NCI-H526 treated with DMSO at 0.1 percent for 48 hours (cell line): ENCODE measurements at places on chromosomes 7 and 10.
A peak's percentile ranks its signal among the peaks of the same experiment; 100 is the strongest.

GRCh38 chr7:12712236-12712635, 24.8 kb downstream of the ARL4A start:
- no peak for DNase-seq

DNA sequence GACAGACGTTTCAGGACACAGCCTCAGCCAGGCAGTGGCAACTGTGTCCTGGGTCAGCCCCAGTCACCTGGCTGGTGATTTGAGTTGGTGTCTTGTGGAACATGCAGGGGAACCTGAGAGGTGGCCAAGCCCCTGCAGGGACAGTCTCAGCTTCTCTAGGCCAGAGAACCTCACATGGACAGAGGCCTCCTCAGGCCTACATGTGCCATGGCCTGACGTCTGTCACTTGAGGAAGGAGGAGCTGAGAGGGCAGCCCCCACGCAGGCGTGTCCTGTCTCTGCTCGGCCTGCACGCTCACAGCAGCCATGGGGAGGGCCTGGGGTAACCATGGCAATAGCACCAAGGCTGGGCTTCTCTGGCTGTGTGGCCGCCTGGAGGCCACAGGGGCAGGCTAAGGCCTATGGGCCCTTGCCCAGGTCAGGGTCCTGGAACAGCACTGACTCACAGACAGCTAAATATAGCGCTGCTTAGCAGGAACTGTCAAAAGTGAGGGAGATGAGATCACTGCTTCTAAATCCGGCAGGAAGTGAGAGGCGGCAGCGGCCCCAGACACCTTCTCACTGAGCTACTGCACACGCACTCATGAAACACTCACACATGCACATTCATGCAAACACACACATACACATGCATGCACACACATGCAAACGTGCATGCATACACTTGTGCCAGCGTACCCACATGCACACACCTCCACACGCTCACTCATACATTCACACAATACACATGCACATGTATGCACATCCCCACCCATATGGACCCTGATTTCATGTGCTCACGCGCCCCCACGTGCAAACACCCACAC, 57.0 kb downstream of the YKT6 start:
- no peak for DNase-seq

DNA sequence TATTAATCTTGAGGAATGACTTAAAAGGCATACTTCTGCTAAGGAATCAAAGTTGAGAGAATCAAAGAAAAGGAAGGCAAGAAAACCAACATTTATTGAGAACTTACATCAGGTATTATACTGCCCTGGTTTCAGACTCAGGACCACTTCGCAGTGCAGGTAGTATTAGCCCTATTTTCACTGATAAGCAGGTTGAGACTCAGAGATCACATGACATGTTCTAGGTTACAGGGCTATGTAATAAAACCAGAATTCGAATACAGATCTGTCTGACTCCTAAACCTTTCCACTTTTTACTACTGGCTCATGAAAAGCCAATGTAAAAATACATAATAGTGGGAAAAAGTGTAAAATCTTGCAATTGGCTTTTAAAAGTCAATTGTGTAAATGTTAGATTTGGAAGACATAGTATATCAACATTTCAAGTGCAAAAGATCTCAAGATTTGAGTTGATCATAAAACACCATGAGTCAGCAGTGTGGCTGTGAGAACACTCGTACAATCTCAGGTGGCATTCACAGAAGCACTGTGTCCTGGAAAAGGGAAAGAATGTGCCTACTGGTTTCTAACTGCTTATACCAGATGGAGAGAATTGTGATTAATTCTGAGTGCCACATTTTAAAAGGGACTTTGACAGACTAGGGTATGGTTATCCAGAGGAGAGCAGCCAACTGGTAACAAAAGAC, 195.8 kb upstream of the MKLN1 start:
- DNase-seq: no peak

DNA sequence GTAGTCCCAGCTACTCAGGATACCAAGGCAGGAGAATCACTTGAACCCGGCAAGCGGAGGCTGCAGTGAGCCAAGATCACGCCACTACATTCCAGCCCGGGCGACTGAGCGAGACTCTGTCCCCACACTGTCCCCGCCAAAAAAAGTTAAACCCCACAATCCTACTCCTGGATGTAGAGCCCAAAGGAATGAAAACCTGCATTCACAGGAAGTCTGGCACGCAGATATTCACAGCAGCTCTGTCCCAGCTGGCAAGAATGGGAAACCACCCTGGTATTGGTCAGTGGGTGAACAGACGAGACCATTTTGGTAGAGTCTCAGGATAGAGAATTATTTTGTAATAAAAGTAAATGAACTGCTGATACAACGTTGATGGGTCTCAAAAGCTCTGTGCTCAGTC, 225.2 kb downstream of the MAD1L1 start:
- no peak for DNase-seq

DNA sequence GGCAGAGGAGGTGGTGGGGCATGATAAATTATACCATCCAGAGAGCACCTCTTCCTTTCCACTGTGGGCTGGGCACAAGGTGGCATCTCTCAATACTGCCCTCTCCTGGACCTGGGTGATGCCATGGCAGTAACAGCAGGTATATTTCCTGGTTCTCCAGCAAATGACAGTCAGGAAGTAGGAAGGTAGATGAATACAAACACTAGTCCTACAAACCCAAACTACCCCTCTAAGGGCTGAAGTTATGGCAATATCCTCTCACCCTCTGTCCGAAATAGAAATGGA, 1004.9 kb downstream of the KCNMA1 start:
- peak; percentile 8 for DNase-seq

GRCh38 chr10:119539359-119539825, 3.1 kb downstream of the RGS10 start:
- DNase-seq: no peak

DNA sequence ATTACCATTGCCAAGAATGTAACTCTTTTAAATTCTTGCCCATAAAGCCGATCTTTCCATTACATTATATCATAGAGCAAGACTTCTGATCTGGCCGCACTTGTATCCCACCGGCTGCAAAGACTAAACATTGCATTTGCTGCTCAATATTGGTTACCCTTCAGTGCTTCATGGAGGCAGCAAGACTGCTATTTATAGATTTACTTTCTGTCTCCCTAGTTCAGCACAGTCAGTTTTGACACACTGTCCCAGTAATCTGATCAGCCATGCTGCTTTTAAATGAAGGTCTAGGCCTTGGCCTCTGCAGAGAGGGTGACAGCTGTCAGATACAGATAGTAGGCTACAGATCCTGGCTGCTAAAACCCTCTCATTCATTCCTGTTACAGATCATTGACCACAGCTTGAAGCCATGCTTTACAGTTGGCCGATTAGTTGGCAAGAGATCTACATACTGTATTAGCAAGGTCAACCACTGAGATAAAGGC, 562.6 kb upstream of the GALNT17 start:
- peak; percentile 28 for DNase-seq

DNA sequence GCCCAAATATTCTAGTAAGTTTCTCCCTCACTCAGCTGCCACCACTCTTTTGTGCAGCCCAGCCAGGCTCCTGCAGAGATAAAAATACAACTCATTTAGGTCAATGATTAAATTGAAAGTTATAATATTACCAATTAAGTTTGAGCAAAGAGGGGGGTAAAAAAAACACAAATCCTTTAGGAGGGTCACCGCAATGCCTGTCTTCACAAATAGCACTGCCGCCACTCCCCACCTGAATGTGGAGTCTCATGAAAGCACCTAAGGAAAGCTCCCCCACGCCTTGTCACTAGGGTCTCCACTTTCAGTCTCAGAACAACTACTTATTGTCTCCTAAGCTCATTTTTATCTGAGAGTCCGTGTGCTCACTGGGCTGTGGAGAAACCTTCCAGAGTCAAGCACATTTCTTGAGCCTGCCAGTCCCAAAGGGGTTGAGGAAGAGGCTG, 148.7 kb downstream of the FGFR2 start:
- DNase-seq: no peak

DNA sequence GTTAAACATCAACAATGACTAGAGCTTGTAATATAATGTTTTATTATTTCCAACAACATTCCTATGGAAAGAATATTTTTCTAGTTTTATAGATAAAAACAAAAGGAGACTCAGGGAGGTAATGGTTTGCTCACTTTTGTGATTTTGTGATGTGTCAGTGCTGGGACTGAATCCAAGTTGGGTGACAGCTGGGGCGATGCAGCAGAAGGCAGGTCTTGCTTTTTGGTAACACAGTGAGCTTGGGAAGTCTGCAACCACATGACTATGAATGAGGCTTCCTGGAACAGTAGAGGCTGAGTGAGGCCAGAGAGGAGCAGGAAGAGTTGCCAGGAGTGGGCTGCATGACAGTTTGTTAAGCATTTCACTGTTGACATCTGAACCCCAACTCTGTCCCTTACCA, 4.9 kb upstream of the YKT6 start:
- DNase-seq: no peak

DNA sequence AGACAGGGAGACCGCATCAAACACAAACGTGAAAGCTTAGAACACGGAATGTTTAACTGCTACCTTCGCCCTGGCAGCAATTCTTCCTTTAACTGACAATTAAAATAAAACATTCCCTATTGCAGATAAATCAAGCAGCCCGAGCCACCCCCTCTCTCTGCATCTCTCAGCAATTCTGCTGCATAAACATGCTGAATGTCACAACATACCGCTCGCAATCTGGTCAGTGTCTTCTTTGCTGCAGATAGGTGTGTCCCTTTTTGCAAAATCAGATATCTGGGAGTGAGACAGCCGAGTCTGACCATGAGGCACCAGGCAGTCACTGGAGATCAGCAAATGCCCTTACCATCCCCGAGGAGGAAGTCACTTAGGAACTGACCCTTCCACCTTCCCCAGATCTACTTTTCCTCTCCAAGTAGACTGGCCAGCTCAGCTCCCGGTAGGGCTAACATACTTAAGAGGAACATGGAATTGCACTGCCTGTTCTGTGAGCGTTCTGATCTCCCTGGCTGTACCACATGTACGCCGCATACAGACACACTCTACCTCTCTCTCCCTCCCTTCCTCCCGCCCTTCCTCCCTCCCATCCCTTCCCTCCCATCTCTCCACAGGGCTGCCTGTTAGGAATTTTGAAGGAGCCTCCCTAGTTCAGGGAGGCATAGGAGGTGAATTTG, at the start of gene FRMD4A:
Gene FRMD4A (minus strand): TSS at position 537 of the 674 bp plus-strand sequence.
- DNase-seq: no peak

GRCh38 chr7:88928276-88928675, 132.7 kb upstream of the TEX47 start:
- no peak for DNase-seq

- no peak for DNase-seq
Measured at GRCh38 chr10:124313374-124313773, 105.3 kb downstream of the OAT start.

GRCh38 chr7:96501318-96501717, 179.4 kb upstream of the SLC25A13 start:
- DNase-seq: no peak

- no peak for DNase-seq
Measured at GRCh38 chr7:156793334-156793733, 99.6 kb downstream of the LMBR1 start.

- DNase-seq: no peak
Measured at GRCh38 chr7:33614357-33615117, 290.8 kb upstream of the BMPER start.

DNA sequence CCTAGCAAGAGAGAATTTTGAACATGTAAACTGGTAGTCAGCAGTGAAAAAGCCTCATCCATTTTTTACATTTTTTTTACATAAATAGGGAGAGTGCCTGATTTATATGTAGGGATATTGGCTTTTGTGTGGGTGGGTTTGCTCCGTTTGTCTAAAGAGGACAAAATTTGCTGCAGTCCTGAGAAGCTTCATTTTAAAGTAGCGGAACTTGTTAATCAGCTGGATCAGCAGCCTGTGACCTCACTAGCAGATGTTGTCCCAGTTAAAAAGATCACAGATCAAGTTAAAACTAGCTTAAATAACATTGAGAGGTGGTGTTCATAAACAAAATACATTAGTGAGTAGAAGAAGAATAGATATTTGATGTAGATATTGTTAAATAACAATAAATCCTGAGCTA, 2.6 kb downstream of the ATRNL1 start:
- no peak for DNase-seq

GRCh38 chr7:29208410-29209250, 14.1 kb downstream of the CHN2 start:
- DNase-seq: peak; percentile 37

DNA sequence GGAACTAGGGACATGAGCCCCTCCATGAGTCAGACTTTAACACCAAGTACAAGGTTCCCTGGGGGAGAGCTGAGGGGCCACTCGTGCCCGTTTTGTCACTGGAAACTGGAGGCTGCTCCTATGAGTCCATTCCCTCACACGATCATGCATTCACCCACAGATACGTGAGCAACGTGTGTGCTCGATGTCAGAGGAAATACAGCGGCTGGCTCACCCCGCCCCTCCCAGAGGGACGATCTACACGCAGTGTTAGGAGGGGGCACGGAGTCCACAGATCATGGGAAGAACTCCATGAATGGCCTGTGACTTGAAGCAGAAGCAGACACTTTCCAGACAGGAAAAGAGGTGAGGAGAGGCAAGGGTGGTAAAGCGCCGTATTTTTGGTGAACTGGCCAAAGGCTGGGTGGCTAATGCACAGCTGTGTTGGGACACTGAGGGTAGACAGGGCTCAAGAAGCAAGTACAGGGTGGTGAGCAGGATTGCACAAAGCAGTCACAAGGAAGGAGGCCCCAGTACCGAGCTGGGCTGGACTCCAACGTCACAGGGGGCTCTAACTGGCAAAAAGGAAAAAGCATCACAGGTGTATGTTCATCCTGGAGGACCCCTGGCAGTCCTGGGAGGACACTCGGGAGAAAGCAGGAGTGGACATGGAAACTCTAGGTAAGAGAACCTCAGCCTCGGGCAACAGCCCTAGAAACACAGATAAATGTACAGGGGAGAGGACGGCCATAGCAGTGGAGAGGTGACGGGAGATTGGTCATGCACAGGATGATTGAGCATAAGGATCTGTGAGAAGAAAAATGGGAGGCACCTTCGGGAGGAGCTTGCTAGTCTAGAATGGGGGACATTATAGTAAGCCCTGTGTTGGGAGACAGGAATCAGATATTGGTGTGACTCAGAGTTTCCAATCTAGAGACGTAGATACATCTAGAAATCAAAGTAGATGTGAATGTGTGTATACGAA, 41.2 kb downstream of the TNS3 start:
- no peak for DNase-seq

GRCh38 chr10:104867966-104868598, 227.0 kb downstream of the SORCS3 start:
- no peak for DNase-seq

GRCh38 chr7:31729195-31729804, 42.3 kb downstream of the PPP1R17 start:
- no peak for DNase-seq
